Activated B cell treated with CpG ODN at 0.5 μM for 24 hours (primary cell): ENCODE measurements at places on chromosomes 16 and 17. TPM values are rescaled to one million over a fixed set of nuclear protein-coding genes. Genes with fewer than 3 reads are reported as not detected.
A peak's percentile ranks its signal among the peaks of the same experiment; 100 is the strongest.

GRCh38 chr17:31541559-31541958 lies 150.1 kb downstream of the RAB11FIP4 start:
- no peaks in the 10 kb centered on the region for H3K36me3 ChIP-seq
- H3K27me3 ChIP-seq, result no peaks in the 10 kb centered on the region
- peaks cover 57% of the 10 kb centered on the region for H3K4me1 ChIP-seq
- DNase-seq, result no peak

DNA sequence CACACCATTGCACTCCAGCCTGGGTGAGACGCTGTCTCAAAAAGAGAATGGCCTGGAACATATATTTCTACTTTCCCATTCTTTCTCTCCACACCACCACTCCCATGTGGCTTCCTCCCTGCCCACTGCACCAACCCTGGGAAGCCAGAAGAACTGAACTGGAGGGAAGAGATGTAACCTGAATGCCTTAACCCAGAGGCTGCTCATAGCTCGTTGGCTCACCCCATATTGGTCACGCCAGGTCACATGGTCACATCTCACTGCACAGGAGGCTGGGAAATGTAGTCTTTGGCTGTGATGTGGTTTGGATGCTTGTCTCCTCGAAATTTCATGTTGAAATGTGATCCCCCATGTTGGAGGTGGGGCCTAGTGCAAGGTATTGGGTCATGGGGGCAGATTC lies 5.9 kb upstream of the DNAH17 start:
- DNase-seq, result no peak
- H3K27me3 ChIP-seq, result peaks cover 9% of the 10 kb centered on the region
- H3K36me3 ChIP-seq, result no peaks in the 10 kb centered on the region
- no peak overlapping the region for H3K27ac ChIP-seq
- no peak overlapping the region for H3K4me3 ChIP-seq

DNA sequence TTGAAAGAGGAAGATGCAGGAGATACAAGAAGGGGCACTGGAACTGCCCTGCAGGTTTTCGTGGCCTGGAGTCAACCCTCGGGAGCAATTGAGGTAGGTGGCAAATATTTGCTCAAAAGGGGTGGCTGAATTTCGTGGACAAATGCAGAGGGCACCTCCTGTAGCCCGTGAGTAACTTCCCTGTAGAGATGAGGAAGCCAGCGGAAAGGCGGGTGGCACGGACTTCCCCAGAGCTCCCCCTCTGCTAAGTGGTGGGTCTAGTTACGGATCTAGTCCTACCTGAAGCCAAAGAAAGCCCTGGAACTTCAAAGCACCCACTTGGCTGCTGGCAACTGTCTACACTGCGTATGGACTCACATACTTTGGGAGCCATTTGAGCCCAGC lies 1.0 kb upstream of the ATP2C2 start:
- peaks cover 2% of the 10 kb centered on the region for H3K4me1 ChIP-seq
- no peak for DNase-seq
- no peak overlapping the region for H3K27ac ChIP-seq
- no peaks in the 10 kb centered on the region for H3K36me3 ChIP-seq
- no peak overlapping the region for H3K4me3 ChIP-seq
- H3K27me3 ChIP-seq, result peaks cover 47% of the 10 kb centered on the region

GRCh38 chr16:66245072-66245471 lies 121.4 kb upstream of the CDH5 start:
- H3K27me3 ChIP-seq, result peaks cover 4% of the 10 kb centered on the region
- no peak overlapping the region for H3K27ac ChIP-seq
- DNase-seq, result no peak
- H3K4me3 ChIP-seq, result no peak overlapping the region

SLC5A2 gene
- total RNA-seq, result not detected in 2 replicates

DNA sequence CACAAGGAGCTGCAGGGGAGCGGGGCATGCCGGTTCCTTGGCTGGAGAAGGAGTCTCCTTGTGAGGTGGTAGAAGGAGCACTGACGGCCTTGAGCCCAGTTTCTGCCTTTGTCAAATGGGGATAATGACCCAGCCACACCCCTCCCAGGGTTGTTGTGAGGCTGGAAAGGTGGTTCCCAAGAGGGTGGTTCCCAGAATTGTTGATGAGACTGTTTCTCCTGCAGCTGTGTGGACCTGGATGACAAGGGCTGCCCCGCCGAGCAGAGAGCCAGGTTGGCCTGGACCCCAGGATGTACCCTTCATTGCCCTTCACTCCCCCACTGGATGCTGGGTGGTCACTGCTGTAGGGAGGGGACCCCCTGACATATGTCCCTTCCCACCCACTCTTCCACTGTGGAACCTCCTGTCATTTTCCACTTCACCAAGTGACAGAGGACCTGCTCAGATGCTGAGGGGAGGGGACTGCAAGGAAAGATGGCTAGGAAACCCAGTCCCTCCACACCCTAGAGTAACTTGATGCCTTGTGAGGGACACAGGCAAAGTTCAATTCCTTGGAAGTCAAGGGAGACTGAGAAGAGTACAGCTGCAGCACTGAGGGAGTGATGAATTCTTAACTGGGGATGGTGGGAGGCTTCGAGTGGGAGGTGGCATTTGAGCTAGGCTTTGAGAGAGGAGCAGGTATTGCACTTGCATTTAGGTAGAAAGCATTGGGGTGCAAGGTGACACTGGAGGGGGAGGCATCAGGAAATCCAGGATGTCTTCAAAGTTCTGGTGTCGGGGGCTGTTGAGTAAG lies 10.6 kb downstream of the MIEN1 start:
- H3K4me1 ChIP-seq, result no peaks in the 10 kb centered on the region
- no peaks in the 10 kb centered on the region for H3K36me3 ChIP-seq
- no peaks in the 10 kb centered on the region for H3K27me3 ChIP-seq

MYH13 gene
- total RNA-seq, result not detected in 2 replicates

GRCh38 chr16:82118749-82119148 lies 51.3 kb downstream of the MPHOSPH6 start:
- H3K27me3 ChIP-seq, result peaks cover 2% of the 10 kb centered on the region
- H3K27ac ChIP-seq, result no peak overlapping the region
- no peaks in the 10 kb centered on the region for H3K4me1 ChIP-seq

GRCh38 chr16:28883221-28883996 lies 5.1 kb downstream of the ATP2A1 start:
- H3K27ac ChIP-seq, result no peak overlapping the region
- H3K36me3 ChIP-seq, result no peaks in the 10 kb centered on the region
- H3K4me1 ChIP-seq, result peaks cover 13% of the 10 kb centered on the region
- H3K27me3 ChIP-seq, result peaks cover 5% of the 10 kb centered on the region

- DNase-seq, result no peak
- H3K36me3 ChIP-seq, result no peaks in the 10 kb centered on the region
- no peak within 1 kb of the TSS for H3K4me3 ChIP-seq
- peaks cover 32% of the 10 kb centered on the region for H3K27me3 ChIP-seq
- H3K4me1 ChIP-seq, result peaks cover 10% of the 10 kb centered on the region
- no peak within 1 kb of the TSS for H3K27ac ChIP-seq
Observed at GRCh38 chr17:7380855-7381683, at the start of gene TNK1. TSS of gene TNK1 (plus strand) at chr17:7381089. CDS start at chr17:7382927, 1,838 bp downstream.

IL34 gene
- total RNA-seq, result 0.49 and 0.71 TPM in 2 replicates

DNA sequence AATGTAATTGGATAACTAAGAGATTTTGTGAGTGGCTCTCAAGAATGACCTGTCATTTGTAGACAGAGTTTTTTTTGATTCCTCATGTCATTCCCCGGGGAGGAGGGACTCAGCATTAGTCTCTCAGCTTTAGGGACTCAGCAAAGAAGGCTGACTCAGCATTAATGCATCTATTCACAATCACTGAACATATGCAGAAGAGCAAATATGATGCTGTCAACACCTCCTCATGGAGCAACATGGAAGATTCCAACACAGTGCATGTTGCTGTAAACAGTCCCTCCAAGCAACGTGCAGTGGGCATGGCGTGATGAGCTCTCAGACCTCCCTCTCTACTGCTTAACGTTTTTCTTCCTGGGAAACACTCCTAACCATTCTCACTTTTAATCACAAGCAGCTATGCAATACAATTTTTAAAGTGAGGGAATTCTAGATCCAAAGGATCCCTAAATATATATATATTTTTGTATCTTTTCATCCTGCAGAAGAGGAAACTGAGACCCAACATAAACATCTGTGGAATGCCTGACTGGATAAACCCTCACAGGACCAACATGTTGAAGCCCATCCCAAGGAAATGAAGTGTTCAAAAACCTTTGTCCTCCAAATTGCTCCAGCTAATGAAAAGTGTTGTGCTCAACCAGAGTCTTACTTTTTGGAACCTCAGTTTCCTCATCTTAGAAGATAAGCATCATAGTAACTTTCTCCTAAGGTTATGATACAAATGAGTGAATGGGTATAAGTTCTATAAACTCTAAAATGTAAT lies 38.9 kb downstream of the TMEM100 start:
- no peak overlapping the region for H3K27ac ChIP-seq
- no peaks in the 10 kb centered on the region for H3K4me1 ChIP-seq

DNA sequence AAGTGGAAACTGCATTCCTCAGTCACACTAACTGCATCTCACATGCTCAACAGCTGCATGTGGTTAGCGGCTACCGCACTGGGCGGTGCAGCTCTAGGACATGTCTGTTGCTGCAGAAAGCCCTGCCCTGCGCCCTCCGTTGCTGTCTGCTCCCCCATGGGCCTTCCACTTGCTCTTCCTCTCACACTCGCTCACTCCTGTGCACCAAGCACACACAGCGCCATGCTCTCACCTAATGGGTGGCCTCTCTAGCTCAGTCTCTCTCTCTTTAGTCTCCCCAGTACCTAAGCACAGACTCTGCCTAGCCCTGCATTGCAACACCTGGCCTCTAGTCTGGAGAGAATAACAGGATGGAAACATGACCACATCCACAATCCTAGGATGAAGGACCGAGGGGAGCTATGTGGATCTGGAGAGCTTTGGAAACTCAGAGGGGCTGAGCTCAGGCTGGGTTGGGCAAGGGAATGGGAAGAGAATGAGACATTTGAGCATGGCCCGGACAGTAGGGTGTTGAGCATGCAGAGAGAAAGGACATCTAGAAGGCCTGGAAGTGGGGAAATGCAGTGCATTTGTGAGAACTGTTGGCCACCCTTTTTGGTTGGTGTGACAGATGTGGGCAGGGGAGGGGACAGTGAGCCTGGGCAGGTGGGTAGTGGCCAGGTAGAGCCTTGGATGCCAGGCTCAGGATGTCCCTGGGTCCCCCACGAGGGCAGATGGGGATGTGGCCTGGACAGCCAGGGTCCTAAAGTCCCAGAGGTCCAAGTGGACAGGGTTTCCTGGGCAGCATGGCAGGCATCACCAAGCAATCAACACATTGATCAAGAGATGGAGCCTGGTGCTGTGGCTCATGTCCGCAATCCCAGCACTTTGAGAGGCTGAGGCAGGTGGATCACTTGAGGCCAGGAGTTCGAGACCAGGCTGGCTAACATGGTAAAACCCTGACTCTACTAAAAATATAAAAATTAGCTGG lies 16.1 kb downstream of the SGCA start:
- H3K4me3 ChIP-seq, result no peak overlapping the region
- peak overlapping the region; percentile 2 for H3K27ac ChIP-seq
- peaks cover 8% of the 10 kb centered on the region for H3K36me3 ChIP-seq
- peaks cover 50% of the 10 kb centered on the region for H3K4me1 ChIP-seq

GRCh38 chr17:44334727-44335126 lies 10.1 kb upstream of the SLC25A39 start:
- no peak for DNase-seq
- peaks cover 27% of the 10 kb centered on the region for H3K4me1 ChIP-seq
- no peaks in the 10 kb centered on the region for H3K27me3 ChIP-seq

DNA sequence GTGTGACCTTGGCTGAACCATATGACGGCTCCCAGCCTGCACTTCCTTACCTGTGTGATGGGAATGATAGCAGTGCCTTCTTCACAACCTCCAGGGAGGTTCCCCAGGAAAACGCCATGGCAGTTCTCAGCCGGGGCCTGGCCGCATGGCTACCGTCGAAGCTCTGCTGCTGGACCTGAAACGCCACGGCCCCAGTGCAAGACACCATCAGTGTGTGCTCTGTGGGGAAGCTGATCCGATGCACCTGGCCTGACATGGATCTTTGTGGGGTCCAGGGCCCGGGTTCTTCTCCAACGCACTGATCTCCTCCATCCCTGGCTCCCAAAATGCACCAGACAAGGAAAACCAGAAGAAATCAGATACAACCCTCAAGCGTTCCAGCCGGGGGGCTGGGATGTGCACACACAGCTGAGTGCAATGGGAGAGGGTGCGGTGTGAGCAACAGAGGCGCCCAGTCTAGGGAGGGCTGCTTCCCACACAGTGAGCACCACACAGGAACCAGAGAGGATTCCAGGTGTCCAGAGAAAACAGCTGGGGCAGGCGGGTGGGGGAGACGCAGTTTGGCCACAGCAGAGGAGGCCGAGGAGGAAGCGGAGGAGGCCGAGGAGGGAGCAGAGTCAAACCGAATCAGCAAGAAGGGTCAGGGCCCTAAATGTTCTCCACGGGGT lies 54.3 kb upstream of the ZNF469 start:
- H3K4me3 ChIP-seq, result no peak overlapping the region
- no peak for DNase-seq
- peaks cover under 1% of the 10 kb centered on the region for H3K27me3 ChIP-seq
- H3K4me1 ChIP-seq, result peaks cover under 1% of the 10 kb centered on the region
- H3K27ac ChIP-seq, result no peak overlapping the region
- no peaks in the 10 kb centered on the region for H3K36me3 ChIP-seq

DNA sequence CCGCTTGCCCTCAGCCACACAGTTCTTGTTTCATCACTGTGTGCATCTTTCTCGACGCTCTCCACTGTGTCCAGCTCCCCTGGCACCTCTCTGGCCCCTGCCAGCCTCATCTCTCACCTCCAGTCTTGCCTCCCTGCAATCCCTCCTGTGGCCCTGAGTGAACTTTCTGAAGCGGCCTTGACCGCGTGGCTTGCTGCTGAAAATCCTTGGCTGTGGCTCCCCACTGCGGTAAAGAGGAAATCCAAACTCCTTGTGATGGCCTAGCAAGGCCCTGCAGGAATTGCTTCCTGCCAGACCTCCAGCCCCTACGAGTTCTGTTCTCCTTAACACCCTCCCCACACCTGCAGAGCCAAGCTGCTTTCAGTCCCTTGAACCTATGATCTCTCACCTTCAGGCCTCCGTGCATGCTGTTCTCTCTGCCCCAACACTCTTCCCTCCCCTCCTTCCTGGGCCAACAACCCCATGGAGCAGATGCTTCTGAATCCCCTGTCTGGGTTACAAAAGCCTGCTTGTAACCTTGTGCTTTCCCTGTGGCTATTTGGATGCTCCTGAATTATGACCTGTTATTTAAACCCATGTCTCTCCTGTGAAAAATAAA lies 33.6 kb upstream of the BRD7 start:
- H3K27me3 ChIP-seq, result peaks cover 2% of the 10 kb centered on the region
- no peak overlapping the region for H3K27ac ChIP-seq
- H3K4me3 ChIP-seq, result no peak overlapping the region
- H3K4me1 ChIP-seq, result no peaks in the 10 kb centered on the region
- no peak for DNase-seq

DNA sequence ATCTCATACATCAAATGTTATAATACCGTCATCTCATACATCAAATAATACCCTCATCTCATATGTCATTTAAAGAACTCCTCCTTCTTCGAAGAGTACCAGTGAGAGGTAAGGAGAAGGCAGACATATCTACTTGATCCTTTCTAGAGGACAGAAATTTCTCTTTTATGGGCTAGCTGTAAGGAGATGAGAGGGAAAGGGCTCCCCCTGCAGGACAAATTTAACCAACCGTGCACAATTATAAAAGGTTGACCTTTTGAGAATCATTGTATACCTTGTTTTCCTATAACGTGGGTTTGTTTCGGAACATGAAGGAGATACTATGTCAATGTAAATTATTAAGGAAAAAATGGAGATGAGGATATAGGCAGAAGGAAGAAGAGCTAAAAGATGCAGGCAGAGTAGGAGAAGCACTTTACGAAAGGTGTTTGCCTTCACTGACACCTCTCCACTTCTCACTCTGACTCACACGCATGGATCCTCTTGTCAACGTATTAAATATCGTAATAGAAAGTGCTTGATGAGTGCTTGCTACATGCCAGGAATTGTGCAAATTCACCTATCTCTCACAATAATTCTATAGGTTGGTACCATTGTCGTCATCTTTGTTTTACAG lies 465.9 kb upstream of the ERCC4 start:
- H3K27ac ChIP-seq, result no peak overlapping the region
- no peaks in the 10 kb centered on the region for H3K36me3 ChIP-seq
- no peak overlapping the region for H3K4me3 ChIP-seq
- H3K4me1 ChIP-seq, result no peaks in the 10 kb centered on the region

LGALS9B gene
- total RNA-seq, result not detected in 2 replicates
